ENCODE measurements at places on chromosomes 6 and 20.

GRCh38 chr6:98601716-98602115 is 232.7 kb upstream of the POU3F2 start:
- no peak for DNase-seq

GRCh38 chr6:138417493-138418117 is 13.6 kb downstream of the HEBP2 start:
- DNase-seq = no peak

DNA sequence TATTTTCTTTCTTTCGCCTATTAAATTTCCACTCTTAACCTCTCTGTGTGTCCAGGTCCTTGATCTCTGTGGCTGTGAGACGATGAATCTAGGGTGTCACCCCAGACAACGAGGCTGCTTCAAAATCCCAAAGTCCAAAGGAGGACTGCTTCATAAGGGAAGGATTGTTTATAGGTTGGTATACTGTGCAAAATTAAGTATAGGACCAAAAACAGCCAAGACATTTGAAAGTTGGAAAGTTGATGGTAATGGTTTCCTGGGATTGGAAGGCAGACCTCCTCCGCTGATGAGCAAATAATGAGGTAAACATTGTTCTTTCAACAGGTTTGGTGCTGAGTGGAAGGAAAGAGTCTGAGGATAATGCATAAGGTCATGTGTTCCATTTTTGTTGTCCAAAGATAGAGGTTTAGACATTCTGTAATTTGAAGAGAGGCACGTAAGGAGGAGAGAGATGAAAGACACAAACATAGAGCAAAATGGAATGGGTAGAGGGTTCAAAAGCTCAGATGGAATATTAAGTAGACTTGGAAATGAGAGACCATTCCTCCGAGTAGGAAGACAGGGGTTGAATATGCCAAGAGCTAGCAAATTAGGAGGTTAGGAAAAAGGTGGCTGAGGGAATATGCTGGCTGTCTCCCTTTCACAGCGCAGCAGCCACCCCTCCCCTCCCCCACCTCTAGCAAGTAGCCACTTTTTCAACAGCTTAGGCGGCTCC is 24.8 kb downstream of the ZNF311 start:
- DNase-seq = no peak

GRCh38 chr6:112096901-112097300 is 9.5 kb downstream of the FAM229B start:
- no peak for DNase-seq

GRCh38 chr6:29728173-29728874 is 5.1 kb downstream of the HLA-F start:
- DNase-seq = no peak

DNA sequence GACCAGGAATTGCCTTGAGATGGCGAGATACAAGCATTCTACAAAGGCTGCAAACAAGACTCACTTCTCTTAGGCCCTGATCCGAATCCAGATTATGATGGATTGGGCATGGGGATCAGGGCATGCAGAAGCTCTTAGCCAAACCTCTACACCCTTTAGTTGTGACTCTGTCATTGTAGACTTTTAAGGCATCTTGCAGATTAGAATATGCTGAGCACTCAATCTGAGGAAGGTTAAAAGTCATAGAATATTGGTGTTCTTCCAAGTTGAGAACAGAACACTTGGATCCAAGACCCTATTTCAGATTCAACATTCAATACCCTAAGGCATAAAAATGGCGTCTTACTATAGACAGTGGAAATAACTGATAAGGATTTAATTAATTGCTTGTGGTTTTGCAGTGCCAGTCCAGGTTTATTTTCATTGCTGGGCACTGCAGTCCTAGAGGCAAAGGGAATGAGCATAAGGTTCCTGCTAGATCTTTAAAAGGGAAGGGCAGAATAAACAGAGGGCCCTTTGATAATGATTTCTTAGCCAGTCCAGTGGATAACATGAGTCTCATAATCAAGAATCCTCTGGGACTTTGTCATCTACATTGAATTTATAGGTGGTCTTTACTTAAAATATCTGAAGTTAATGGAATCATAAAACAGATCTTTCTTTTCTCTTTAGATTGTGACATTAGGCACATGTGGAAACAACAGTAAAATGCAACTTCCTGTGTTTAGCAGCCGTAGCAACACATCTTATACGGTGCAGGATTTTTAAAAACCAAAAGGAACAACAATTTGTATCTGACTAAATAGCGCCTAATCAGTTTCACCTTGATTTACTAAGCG is 17.6 kb downstream of the PHACTR2 start:
- DNase-seq = no peak

DNA sequence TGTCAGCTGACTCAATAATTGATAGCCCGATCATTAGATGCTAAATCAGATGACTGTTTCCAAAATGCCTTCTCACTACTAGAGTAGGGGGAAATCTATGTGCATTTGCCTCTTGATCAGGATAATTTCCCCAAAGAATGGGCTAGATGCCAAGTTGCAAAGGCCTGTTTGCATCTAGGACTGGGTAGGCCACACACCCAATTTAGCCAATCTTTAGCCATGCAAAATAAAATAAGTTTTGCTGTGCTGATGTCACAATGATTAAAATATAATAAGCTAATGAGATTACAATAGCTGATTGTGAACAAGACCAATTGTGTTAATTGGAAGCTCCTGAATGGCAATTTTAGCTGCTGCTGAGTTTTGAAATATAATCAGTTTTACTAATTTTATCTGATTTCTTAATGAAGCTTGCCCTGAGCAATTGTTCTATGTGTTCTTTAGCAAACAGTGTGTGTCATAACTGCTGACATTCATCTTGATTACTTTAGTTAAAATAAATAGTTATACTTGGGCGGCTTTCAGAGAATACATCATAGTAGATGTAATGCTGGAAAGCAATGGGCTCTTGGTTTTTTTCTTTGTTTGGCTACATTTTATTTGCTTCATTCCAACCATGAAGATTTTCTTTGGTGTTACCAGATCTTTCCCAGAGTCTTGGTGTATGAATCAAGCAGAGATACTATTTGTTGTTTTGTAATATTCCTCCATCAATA is 973.2 kb upstream of the SLC35B3 start:
- DNase-seq = no peak

DNA sequence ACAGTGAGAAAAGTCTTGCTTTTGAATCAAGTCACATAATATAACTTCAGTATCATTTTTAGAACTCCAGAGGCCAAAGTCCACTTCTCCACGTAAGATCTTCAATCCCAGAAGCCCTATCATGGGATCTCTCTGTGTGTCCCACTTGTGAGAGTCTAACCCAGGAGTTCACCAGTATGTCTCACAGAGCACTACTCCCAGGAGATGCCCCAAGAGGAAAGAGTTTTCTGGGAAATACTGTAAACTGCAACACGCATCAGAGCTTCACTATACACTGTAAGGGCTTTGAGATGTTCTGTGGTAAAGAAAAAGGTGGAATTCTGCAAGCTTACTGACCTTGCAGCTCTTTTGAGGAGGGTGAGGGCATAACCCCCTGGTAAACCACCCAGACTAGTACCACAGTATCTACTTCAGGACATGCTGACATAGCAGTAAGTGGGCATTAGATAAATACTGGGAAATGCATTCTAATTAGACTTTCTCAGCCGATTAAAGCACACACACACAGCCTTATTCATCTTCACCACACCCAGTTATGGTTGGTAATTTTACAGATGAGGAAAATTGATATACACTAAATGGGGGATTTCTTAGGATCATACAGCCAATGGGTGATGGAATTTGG is 12.3 kb downstream of the DCBLD1 start:
- no peak for DNase-seq

DNA sequence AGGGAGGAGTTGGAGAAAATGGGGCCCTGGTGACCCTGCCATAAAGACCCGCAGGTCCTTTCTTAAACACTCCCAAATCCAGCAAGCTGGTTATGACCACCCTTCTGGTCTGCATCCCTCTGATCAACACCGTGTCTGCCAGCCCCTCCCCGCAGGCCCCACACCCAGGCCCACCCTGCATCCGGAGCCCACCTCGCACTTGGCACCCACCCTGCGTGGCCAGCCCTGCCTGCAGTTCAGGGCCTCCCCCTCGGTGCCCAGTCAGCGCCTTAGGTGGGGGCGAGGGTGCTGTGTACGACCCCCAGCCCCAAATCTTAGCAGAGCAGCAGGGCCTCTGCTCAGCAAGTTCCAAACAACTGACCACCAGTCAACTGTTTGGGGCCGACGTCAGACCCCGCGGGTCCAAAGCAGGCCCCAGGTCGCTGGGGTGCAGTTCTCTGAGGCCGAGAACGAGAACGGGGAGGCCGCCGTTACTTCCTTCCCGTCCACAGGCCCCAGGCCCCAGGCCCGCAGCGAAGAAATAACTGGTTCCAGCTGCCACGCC is 1.2 kb downstream of the ACSS1 start:
- no peak for DNase-seq

DNA sequence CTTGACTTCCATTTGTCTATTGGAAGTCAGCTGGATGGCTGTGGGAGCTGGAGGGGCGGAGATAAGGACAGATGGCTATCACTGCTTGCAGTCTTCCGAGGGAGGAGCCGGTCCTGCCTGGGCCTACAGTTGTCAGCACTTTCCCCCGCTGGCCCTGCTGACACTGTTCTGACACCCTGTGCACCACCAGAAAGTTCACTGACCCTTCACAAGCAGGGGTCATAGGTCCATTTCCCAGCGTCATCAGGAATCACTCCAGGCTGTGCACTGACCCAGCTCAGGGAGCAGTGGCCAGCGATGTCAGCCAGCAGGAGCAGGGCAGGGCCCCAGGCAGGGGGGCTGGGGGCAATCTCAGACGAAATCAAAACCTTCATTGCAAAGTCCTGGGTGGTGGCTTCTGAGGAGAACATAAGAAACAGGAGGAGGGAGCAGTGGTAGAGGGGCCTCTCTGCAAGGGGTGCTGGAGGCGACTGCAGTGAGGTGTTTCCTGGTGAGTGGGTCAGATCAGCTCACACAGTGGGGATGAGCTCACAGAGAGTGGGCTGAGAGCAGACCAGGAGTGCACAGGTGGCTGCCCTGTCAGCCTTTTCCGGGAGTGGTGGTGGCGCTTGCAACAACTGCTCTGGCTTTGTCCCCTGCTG is 26.5 kb upstream of the PLEKHG1 start:
- DNase-seq = no peak

DNA sequence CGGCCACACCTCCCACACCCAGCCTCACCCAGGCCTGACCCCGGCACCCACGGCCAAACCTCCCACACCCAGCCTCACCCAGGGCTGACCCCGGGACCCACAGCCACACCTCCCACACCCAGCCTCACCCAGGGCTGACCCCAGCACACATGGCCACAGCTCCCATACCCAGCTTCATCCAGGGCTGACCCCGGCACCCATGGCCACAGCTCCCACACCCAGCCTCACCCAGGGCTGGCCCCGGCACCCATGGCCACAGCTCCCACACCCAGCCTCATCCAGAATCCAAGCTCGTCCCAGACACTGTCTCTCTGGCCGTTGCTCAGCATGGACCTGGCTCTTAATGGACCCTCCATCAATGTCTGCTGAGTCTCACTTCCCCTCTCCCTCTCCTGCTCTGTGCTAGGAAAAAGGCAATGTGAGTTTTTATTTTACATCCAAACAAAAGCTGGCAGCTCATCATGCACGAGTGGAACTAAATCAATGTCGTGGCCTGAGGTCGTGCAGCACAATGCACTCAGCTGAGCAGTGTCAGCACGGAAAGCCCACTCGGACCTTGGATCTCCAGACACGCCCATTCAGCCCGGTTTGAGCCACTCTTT is 36.1 kb downstream of the NINL start:
- DNase-seq = no peak

GRCh38 chr6:20438462-20439070 is 36.9 kb downstream of the E2F3 start:
- DNase-seq = no peak

- DNase-seq = no peak
Observed at GRCh38 chr20:53517146-53517545, 76.5 kb downstream of the ZNF217 start.

DNA sequence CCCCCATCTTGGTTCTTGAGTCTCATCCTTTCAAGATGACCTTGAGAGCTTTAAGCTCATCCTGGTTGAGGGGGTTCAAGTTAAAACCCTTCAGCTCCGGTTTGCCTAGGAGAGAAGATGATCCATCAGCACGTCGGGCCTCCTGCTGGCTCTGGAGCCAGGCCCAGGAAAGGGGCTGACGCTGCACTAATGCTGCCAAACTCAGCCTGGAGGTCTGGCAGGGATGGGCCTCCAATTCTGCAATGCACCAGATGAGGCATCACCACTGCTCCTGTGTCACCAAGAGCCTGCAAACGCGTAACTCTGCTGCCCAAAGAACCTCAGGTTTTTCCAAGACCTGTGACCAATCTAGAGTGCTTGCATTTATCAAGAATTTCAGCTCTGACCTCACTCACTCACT is 6.1 kb downstream of the PDRG1 start:
- DNase-seq = no peak

DNA sequence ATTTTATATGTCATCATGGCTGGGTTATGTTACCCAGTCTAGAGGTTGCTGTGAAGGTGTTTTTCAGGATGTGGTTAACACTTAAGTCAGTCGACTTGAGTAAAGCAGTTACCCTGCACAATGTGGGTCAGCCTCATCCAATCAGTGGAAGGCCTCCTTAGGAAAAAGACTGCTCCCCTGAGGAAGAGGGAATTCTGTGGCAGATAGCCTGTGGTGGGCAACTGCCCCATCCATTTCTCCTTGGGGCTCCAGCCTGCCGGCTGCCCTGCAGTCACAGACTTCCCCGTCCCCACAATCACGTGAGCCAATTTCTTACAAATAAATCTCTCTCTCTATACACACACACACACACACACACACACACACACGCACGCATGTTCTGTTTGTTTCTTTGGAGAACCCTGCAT is 34.5 kb upstream of the MPC1 start:
- DNase-seq = peak; percentile 76

- no peak for DNase-seq
Observed at GRCh38 chr6:151067684-151068596, 171.8 kb upstream of the AKAP12 start.

- DNase-seq = no peak
Observed at GRCh38 chr6:89840538-89840937, 10.9 kb downstream of the CASP8AP2 start.

DNA sequence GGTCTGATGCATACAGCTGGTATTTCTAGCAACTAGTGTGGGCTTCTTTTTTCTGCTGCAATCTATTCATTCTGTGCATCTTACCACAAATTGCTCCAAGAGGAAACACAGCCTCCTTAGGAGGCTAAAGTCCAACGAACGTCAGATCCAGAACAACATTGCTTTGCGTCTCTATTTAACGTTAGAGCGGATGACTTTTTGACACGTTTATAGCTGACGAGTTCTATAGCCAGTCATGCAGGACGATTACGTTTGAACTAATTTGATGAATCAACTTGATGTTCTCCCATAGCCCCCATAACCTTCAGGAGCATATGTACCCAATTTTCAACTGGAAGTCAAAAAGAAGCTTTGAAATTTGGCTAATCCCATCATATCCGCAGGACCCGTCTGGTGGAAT is 59.9 kb downstream of the TSHZ2 start:
- no peak for DNase-seq
